NAMALWA (cell line): ENCODE measurements at places on chromosomes 4 and X.

DNA sequence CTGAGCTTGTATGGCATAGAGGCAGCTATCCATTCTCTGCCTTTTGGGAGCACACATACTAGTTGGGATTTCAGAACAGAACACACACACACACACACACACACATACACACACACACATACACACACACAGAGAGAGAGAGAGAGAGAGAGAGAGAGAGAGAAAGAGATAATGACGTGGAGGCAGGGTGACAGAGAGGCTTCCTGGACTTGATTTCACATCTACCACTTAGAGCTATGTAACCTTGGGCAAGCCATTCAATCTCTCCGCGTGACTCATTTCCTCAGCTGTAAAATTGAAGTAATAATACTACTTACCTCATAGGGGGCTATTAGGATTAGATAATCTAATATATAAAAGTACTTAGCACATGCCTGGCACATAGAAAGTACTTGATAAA is 12.3 kb upstream of the GRIA3 start:
- no peak for DNase-seq

GRCh38 chr4:66688674-66689073 is 856.6 kb downstream of the CENPC start:
- peak; percentile 17 for DNase-seq

DNA sequence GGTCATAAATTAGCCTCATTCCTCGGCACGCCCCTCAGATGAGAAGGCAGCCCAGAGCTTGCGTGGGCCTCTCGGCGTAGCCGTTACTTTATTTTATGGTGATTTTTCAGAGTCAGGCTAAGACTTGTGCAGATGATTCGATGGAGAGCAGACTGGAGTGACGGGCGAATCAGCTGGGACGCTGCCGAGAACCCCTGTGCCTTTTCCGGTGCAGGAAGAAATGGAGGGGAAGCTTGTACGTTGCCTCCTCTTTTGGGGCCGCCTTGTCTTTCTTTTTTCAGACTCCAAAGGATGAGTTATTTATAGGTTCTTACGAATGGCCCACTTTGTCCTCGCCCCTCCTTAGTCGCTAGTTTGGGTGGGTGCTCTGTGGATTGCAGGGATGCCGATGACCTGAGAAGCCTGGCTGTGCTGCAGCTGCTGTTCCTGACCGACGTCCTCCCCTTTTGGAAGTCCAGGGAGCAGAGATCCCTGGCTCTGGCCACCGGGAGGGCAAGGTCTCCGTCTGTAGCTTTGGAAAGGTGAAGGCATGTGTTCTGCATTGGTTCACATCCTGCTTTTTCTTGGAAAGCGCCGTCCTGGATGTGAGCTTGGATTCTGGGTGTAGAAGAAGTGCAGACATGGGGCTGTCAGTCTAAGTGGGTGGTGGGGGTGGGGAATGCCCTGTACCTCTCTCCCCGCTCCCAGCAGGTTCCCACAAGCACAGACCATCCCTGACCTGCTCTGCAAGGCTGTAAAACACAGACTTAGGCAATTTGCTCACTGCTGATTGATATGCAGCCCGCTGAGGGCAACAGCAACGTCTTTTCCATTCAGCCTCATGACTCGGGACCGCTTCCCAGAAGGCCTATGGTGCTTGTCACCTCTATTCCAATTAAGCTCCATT is 9.3 kb downstream of the SORCS2 start:
- DNase-seq = no peak

DNA sequence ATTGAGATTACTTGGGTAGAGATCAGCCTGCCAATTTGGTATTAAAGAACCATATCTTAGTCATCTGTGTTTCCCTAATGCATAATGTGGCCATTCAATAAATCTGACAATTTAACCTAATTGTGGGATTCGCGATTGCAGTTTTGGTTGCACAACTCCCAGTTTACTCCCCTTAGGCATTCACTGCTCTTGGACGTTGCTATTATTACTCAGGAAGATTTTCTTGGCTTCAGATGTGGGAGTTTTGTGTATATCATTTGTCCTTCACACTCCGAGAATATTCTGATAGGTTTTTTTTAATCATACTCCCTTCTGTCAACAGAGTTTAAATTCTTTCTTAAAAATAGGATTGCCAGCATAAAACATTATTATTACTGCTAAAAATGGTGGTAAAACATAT is 22.0 kb upstream of the TRPC3 start:
- no peak for DNase-seq

- no peak for DNase-seq
These were observed 35.1 kb upstream of the GEMIN8 start for GRCh38 chrX:14064626-14065432.

DNA sequence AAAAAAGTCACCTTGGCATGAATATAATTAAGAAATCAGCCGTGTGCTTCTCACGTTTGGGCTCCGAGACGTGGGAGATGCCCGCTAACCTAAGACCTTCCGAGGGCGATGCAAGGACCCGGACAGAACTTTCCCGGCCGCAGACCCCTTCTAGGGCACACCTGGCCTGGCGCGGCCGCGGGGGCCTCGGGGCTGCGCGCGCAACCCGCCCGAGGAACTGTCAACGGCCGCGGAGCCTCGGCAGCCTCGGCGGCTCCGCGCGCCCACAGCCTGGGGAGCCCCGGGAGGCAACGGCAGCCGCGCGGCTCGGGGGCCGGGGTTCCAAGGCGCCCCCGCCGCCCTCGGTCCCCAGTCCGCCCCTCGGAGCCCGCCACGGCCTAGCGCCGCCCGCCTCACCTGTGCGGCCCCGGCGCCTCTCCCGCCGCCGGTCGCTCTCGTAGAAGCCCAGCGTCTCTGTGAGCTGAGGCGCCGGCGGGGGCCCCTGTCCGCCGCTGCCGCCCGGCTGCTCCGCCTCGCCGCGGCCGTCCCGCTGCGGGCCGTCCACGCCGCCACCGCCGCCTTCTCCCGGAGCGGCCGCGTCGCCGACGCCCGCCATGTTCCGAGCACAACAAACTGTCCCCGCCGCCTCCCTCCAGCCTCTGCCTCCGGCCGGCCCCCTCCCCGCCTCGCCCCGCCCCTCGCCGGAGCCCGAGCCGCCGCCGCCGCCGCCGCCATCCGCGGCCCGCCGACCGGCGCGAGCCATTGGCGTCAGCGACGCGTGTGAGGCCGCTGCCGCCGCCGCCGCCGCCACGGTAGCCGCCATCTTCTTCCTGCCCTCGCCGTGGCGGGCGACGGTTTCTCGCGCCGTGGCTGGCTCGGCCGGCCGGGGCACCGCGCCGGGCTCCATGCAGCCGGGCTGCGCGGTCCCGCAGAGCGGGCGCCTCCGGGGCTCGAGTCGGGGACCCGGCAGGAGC is at the start of gene TAPT1:
Gene TAPT1, minus strand, starts transcription at position 609 of the 953 bp plus-strand sequence. Its CDS starts 14 bp downstream, at position 595.
- peak; percentile 72 for DNase-seq

DNA sequence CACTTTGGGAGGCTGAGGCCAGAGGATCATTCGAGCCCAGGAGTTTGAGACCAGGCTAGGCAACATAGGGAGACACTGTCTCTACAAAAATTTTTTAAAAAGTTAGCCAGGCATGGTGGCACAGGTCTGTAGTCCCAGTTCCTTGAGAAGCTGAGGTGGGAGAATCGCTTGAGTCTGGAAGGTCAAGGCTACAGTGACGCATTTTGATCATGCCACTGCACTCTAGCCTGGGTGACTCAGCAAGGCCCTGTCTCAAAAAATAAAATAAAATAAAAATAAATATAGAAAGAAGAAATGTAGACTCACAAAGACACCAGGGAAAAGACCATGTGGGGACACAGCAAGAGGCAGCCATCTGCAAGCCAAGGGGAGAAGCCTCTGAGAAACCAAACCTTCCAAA is 42.3 kb upstream of the SLC7A3 start:
- no peak for DNase-seq

DNA sequence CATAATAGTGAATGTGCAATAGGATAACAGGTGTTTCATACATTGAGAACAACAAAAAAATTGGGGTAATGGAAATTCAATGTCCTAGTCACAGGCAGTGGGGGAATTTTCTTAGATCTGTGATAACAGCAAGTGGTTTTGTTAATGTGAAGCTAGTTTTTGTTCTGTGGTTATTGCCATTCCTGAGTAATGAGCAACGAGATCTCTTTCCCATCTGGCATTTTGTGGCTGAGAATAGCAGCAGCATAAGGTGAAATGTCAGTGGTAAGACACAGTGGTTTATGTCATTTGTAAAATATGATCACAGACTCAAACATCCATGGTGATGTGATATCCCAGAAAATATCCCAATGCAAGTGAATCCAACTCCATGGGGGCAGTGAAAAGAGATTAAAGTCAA is 497.5 kb downstream of the KCNIP4 start:
- no peak for DNase-seq

DNA sequence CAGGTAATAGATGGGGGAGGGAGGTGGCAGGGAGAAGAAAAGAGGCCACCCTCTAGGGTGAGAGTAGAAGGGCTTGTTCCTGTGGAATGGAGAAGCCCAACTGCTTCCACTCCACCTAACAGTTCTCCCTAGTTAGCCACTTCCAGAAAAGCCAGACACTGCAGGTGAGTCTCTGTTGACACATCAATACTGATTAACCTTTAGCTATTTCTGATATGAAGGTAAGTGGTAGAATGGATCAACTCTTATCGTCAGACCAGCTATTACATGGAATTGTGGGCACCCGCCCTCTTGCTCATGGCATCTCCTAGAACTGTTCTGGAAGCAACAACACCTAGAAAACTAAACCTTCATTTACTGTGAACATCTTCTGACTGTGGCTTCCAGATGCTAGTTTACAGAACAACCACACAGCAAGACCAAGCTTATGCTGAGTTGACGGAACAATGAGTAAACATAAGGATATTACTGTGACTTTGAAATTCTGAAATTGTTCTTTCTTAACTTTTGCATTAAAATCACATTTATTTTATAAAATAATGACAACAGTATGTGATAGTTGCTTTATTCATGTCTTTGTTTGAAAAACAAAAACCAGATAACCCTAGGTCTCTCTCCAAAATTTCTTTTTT is 44.7 kb downstream of the ANXA3 start:
- no peak for DNase-seq

GRCh38 chr4:144289667-144290428 is 149.3 kb upstream of the GYPA start:
- no peak for DNase-seq

- DNase-seq = no peak
These were observed 137.7 kb upstream of the RAPGEF2 start for GRCh38 chr4:158965226-158965625.

GRCh38 chr4:90121676-90122354 is 5.4 kb upstream of the CCSER1 start:
- no peak for DNase-seq

DNA sequence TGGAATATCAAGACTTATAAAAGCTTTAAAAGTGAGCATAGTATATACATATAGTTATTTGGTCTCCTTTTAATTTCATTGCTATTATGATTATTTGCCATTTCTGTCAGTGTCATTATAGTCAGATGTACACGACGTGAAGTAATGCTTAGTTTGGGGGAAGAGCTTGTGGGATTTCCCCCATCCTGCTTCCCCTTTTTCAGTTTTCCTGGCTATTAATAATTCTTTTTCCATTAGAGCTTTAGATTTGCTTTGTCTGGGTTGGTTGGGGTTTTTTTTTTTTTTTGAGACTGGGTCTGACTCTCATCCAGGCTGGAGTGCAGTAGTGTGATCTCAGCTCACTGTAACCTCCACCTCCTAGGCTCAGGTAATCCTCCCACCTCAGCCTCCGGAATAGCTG is 5.4 kb downstream of the ABCE1 start:
- DNase-seq = no peak

- DNase-seq = no peak
These were observed 14.4 kb downstream of the BCOR start for GRCh38 chrX:40083120-40083978.

- DNase-seq = no peak
These were observed 401.3 kb downstream of the PCDH10 start for GRCh38 chr4:133550436-133550835.

DNA sequence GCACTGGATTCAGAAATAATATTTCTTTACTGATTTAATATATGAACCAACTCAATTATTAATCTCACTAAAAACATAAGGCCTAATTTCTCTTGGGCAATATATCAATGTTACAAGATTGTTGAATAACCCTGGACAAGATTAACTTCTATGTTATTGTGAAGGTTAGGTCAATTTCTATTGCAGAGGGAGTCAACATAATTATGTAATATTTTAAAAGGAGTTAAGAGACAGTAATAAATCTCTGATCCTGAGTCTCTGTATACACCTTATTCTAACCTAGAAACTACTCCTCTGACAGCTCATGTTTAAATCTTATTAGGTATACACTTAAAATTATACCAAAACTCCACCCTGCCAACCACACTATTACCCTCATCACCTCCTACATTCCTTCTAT is 15.1 kb upstream of the GPRIN3 start:
- no peak for DNase-seq
